ENCODE measurements at places on chromosomes 6 and 20.

GRCh38 chr20:41074441-41074840, 45.8 kb downstream of the TOP1 start:
- H3K27ac ChIP-seq = no peak overlapping the region
- no peaks in the 10 kb centered on the region for H3K27me3 ChIP-seq
- H3K4me1 ChIP-seq = peaks cover 41% of the 10 kb centered on the region
- peaks cover 47% of the 10 kb centered on the region for H3K36me3 ChIP-seq
- no peak overlapping the region for H3K4me3 ChIP-seq

DNA sequence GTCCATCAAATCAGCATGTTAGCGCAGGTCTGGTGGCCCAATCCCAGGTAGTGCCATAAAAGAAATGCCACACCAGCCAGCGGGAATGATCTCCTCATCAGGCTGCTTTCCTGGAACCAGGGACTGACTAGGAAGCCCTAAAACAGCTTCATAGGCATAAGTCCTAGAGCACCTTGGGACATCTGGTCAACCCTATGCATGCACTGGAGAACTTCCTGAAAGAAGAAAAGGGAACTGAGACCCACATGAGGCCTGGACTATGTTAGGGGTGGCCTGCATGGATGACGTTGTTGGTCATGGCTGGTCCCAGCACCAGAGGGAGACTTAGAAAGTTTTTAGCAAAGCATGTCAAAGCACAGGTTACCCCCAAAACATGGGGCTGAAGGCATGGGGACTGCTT, 7.6 kb upstream of the KCNK16 start:
- no peak overlapping the region for H3K4me3 ChIP-seq
- no peaks in the 10 kb centered on the region for H3K4me1 ChIP-seq
- peaks cover 81% of the 10 kb centered on the region for H3K27me3 ChIP-seq
- H3K27ac ChIP-seq = no peak overlapping the region
- no peak for DNase-seq
- H3K36me3 ChIP-seq = no peaks in the 10 kb centered on the region

DNA sequence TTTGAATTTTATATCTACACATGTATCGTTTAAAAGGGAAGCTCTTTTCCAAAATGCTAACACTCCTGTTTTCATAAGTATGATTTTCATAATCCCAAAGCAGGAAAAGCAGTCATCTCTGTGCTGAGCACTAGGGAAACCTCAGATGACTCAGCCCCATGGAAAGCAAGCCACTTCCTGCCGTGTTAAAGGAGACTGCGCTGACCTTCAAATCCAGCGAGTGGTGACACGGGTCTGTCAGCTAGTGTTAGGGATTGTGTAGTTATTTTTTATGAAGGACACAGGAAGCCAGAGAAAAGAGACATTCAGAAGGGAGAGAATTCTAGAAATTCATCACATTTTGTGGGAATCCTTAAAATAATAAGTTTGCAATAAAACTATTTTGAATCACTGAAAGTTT, 57.0 kb upstream of the CD93 start:
- peaks cover 12% of the 10 kb centered on the region for H3K27me3 ChIP-seq
- no peaks in the 10 kb centered on the region for H3K36me3 ChIP-seq
- peaks cover 12% of the 10 kb centered on the region for H3K4me1 ChIP-seq
- H3K27ac ChIP-seq = no peak overlapping the region
- no peak overlapping the region for H3K4me3 ChIP-seq

GRCh38 chr20:62597416-62598115, 44.7 kb upstream of the SLCO4A1 start:
- DNase-seq = no peak
- peaks cover 39% of the 10 kb centered on the region for H3K27me3 ChIP-seq
- H3K4me1 ChIP-seq = peaks cover 7% of the 10 kb centered on the region
- H3K4me3 ChIP-seq = no peak overlapping the region
- no peak overlapping the region for H3K27ac ChIP-seq

All from effector memory CD8-positive, alpha-beta T cell (primary cell).